CD4-positive, alpha-beta T cell (primary cell): ENCODE measurements at places on chromosomes 3 and 15.

DNA sequence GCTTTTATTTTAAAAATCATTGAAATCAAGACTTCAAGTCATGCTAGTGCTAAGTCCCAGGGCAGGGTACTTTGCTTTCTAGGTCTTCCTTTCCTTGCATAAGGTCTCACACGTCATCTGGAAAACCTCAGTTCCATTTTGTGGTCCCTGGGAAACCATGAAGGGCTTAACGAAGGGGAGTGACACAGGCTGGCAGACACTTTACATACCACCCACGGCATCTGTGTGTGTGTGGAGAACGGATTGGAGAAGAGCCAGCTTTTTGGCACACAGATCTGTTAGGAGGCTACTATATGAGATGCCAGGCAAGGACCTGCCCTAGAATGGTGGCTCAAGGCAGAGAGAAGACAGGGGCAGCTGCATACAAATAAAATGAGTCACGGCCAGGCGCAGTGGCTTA, 107.5 kb upstream of the NSMCE3 start:
- DNase-seq = no peak
- H3K36me3 ChIP-seq = no peaks in the 10 kb centered on the region
- no peaks in the 10 kb centered on the region for H3K27me3 ChIP-seq
- no peak overlapping the region for H3K4me3 ChIP-seq
- H3K27ac ChIP-seq = no peak overlapping the region

- no peak overlapping the region for H3K27ac ChIP-seq
- peaks cover 15% of the 10 kb centered on the region for H3K4me1 ChIP-seq
- H3K4me3 ChIP-seq = no peak overlapping the region
- H3K36me3 ChIP-seq = no peaks in the 10 kb centered on the region
These were observed 62.6 kb downstream of the OSBPL10 start for GRCh38 chr3:31918179-31919150.

DNA sequence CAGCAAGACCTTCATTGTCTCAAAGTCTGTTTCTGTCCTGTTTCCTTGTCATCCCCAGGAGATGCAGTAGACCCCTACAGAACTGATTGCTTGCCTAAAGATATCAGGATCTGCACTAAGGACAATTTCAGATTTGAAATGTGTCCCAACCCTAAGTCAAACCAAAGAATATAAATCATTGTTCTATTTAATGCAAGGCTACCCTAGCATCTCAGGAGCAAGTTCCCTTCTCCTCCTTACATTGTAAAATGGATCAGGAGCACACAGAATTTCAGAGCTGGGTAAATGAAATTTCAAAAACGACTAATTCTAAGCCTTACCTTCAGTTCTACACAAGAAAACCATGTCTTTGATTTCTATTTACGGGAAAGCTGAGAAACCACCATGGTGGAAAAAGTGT, 360.9 kb upstream of the KCNH8 start:
- H3K27me3 ChIP-seq = no peaks in the 10 kb centered on the region
- no peak overlapping the region for H3K27ac ChIP-seq
- no peak overlapping the region for H3K4me3 ChIP-seq
- no peak for DNase-seq
- H3K36me3 ChIP-seq = no peaks in the 10 kb centered on the region

GRCh38 chr15:57410373-57410772, 34.1 kb downstream of the CGNL1 start:
- H3K36me3 ChIP-seq = no peaks in the 10 kb centered on the region
- no peaks in the 10 kb centered on the region for H3K27me3 ChIP-seq
- DNase-seq = no peak
- H3K4me3 ChIP-seq = no peak overlapping the region

- no peaks in the 10 kb centered on the region for H3K4me1 ChIP-seq
- H3K27me3 ChIP-seq = no peaks in the 10 kb centered on the region
- H3K4me3 ChIP-seq = no peak overlapping the region
- no peak for DNase-seq
- H3K27ac ChIP-seq = no peak overlapping the region
These were observed 44.0 kb downstream of the CCDC54 start for GRCh38 chr3:107421170-107421792.

GRCh38 chr3:52525680-52526561, 7.7 kb downstream of the NT5DC2 start:
- no peak overlapping the region for H3K4me3 ChIP-seq
- no peaks in the 10 kb centered on the region for H3K27me3 ChIP-seq
- DNase-seq = no peak
- no peak overlapping the region for H3K27ac ChIP-seq
- no peaks in the 10 kb centered on the region for H3K4me1 ChIP-seq

GRCh38 chr3:13263770-13264467, 156.2 kb downstream of the NUP210 start:
- no peak for DNase-seq
- H3K4me3 ChIP-seq = no peak overlapping the region
- no peak overlapping the region for H3K27ac ChIP-seq
- no peaks in the 10 kb centered on the region for H3K36me3 ChIP-seq
- H3K27me3 ChIP-seq = peaks cover 3% of the 10 kb centered on the region
- peaks cover 8% of the 10 kb centered on the region for H3K4me1 ChIP-seq

DNA sequence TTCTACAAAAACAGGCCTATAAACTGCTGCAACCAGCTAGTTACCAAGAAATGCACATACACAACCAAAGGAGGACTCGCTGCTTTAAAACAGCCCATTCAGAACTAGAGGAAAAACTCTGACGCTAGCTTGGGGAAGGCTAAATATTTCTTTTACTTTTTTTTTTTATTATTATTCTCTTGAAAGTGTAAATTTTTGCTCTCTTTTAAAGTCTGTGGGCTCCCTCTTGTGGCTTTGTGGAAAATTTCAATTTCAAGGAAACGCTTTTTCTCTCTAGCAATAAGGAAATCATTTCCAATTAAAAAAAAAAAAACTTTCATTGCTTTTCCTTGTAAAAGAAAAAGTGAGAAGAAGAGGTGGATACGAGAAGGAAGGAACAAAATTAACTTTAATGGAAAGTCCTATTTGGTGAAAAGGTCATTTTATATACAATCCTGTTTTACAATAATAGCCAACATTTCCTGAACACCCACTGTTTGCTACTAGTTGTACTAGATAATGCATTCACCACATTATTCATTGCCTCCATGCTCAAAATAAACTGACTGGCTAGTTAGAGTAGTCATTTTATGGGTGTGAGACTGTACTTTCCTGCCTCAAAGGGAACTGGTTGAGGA, 51.2 kb upstream of the SAMMSON start:
- no peak overlapping the region for H3K4me3 ChIP-seq
- no peaks in the 10 kb centered on the region for H3K36me3 ChIP-seq
- no peaks in the 10 kb centered on the region for H3K4me1 ChIP-seq
- no peaks in the 10 kb centered on the region for H3K27me3 ChIP-seq
- no peak for DNase-seq

DNA sequence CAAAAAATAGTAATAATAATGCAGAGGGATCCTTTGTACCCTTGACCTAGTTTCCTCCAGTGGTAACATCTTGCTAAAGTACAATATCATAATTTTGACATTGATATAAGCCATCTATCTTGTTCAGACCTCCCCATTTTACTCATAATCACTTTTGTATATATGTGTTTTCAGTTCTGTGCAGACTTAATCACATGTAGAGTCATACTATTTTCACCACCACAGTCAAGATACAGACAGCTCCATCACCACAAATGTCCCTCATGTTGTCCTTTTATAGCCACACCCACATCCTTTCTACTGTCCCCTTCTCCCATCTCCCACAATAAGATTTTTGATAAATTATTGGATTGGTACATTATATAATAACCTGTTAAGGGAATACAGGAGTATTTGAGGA, 25.4 kb downstream of the ZNF609 start:
- no peak overlapping the region for H3K4me3 ChIP-seq
- H3K36me3 ChIP-seq = peaks cover 6% of the 10 kb centered on the region
- H3K27me3 ChIP-seq = no peaks in the 10 kb centered on the region
- H3K27ac ChIP-seq = no peak overlapping the region
- no peak for DNase-seq

- DNase-seq = no peak
- no peak overlapping the region for H3K27ac ChIP-seq
- no peak overlapping the region for H3K4me3 ChIP-seq
- H3K27me3 ChIP-seq = no peaks in the 10 kb centered on the region
- H3K4me1 ChIP-seq = no peaks in the 10 kb centered on the region
- H3K36me3 ChIP-seq = no peaks in the 10 kb centered on the region
These were observed 302.8 kb upstream of the UBE2E2 start for GRCh38 chr3:22900296-22900695.

DNA sequence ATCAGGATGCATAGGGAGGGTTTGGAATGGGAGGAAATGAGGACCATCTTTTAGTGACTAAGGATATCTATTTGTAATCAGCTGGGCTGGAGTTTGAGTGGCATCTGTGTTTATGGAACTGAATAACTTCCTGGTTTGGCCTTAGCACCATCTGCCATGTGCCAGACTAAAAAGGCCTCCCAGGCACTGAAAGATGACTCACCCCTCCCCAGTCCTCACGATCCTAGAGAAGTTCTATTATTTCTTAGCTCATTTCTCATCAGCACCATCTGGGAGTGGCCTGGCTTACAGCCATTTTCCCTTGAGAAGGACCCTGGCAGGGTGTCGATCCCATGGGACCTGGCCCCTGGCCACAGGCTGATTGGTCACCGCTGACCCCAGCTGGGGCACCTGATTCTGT, 23.9 kb upstream of the CTXND1 start:
- no peaks in the 10 kb centered on the region for H3K36me3 ChIP-seq
- no peaks in the 10 kb centered on the region for H3K4me1 ChIP-seq
- H3K27ac ChIP-seq = no peak overlapping the region
- no peak overlapping the region for H3K4me3 ChIP-seq
- H3K27me3 ChIP-seq = peaks cover 6% of the 10 kb centered on the region

- no peak overlapping the region for H3K4me3 ChIP-seq
- DNase-seq = no peak
- no peaks in the 10 kb centered on the region for H3K27me3 ChIP-seq
- H3K36me3 ChIP-seq = no peaks in the 10 kb centered on the region
- no peaks in the 10 kb centered on the region for H3K4me1 ChIP-seq
These were observed 386.5 kb upstream of the SGO1 start for GRCh38 chr3:20572473-20572872.
